ENCODE measurements at places on chromosomes 16 and 17.
A peak's percentile ranks its signal among the peaks of the same experiment; 100 is the strongest.

- DNase-seq = no peak
Measured at GRCh38 chr16:66358231-66358630, 8.3 kb upstream of the CDH5 start.

- DNase-seq = peak; percentile 20
Measured at GRCh38 chr17:9905902-9906301, 831 bp upstream of the RCVRN start.

GRCh38 chr17:50613007-50613992 is 21.4 kb upstream of the ABCC3 start:
- peak; percentile 35 for DNase-seq

DNA sequence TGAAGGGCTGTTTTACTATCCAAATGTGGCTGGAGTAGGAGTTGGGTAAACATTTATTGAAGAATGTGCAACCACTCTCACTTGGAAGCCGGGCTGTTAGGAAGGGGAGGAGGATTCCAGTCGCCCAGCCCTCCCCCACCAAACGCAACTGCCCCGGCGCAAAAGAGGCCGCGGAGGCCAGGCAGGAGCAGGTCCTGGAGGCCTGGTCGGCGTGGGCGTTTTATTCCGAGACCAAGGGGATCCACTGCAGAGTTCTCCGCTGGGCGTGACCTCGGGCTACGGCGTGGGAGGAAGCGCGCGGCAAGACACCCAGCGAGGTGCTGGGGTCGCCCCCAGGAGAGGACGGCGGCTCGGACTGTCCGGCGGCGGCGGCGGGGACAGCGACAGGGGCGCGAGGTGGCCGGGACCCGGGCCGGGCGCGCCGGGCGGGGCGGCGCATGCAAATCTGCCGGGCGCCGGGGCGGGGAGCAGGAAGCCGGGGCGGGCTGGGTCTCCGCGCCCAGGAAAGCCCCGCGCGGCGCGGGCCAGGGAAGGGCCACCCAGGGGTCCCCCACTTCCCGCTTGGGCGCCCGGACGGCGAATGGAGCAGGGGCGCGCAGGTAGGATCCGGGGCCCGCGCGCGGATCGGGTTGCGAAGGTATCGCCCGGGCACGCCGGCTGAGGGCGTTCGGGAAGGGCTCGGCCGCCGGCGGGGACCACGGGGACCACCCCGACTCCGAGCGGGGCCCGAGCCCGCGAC is at the start of gene IL4R:
Gene IL4R (plus strand): TSS at position 553 of the 739 bp plus-strand sequence. CDS start 26,230 bp downstream, outside the sequence.
- no peak for DNase-seq

Data from NCI-H524 (cell line).